ENCODE measurements at places on chromosomes 1 and 21.

DNA sequence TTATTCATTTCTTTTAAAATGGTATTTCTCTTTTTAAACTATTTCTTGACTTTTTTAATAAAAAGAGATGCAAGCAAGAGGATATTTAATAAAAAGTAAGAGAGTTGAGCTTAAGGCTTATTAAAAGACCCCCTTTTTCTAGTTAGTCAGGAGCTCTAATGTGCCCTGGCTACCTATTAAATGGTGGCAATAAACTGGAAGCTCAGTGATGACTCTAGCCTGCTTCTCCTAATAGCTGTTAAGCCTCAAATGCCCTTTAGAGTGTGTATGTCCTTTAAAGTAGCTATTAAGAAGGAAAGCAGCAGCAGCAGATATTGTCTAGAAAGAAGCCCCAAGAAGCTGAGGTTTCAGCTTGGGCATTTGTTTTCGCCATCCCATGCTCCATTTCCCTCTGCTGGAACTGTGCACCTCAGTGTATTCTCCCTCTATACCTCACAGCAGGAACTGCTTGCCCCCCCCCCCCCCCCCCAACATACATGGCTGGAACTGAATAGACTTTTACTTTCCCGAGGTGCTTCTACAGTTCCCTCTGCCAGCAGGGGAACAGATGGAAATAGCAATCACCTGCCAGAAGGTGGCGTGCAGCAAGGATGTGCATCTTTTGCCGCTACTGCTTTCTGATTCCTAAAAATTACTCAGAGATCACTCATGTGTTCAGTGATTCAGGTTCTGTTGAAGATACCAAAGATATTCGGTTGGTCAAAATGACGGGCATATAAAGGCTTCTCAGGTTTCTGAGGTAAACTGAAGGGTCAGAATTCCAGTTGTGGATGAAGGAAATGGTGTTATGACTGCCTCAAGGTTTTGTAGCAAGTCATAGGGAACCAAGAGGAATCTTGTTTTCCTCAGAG lies 2.5 kb downstream of the RGS4 start:
- no peak for DNase-seq

DNA sequence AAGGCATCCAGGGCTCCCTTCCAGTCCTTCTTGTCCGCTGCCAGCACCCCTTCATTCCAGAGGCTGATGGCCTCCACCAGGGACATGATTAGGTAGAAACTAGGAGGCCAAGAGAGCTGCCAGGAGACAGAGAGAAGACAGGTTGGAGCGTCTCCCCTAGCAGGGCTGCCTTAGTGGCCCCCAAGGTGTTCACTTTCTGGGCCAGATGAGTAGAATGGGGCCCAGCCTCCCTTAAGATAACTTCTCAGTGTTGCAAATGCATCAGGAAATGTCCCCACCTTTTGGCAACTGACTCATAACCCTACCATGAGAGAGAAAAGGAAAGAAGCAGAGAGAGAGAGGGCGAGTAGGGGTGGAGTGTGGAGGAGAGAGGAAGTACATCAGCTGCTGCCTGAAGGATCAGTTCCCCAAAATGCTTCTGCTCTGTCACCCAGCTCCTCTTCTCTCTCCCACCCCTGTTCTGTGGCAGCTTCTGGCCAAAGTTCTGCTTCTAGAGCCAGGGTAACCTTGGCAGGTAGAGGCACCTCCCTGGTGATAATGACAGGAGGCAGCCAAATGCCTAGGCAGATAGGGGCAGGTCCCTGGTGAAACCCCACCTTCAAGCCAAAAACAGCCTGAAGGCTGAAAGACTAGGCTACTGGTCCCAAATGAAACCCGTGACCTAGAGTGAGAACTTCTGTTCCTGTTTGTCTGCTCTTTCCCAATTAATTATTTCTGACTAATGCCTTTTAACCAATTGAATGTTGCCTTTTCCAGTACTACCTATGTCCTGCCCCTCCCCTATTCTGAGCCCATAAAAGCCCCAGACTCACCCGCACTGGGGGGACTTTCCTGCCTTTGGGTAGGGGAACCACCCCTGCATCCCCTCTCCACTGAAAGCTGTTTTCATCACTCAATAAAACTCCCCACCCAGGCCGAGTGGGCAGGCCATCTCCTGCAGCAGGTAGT lies at the start of gene NCF2:
Gene NCF2, minus strand, starts transcription at position 216 of the 948 bp plus-strand sequence. Its CDS starts 130 bp downstream, at position 86.
- DNase-seq: no peak

GRCh38 chr1:77533660-77534305 lies 148.7 kb downstream of the ZZZ3 start:
- DNase-seq: peak; percentile 19

DNA sequence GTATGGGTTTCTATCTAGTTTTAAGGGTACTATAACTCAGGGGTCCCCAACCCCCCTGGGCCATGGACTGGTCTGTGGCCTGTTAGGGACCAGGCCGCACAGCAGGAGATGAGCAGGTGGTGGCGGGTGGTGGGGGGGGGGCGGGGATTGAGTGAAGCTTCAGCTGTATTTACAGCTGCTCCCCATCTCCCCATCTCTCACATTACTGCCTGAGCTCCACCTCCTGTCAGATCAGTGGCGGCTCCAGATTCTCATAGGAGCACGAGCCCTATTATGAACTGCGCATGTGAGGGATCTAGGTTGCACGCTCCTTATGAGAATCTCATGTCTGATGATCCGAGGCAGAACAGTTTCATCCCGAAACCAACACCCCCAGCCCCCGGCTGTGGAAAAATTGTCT lies 95.1 kb upstream of the SLC45A1 start:
- no peak for DNase-seq

DNA sequence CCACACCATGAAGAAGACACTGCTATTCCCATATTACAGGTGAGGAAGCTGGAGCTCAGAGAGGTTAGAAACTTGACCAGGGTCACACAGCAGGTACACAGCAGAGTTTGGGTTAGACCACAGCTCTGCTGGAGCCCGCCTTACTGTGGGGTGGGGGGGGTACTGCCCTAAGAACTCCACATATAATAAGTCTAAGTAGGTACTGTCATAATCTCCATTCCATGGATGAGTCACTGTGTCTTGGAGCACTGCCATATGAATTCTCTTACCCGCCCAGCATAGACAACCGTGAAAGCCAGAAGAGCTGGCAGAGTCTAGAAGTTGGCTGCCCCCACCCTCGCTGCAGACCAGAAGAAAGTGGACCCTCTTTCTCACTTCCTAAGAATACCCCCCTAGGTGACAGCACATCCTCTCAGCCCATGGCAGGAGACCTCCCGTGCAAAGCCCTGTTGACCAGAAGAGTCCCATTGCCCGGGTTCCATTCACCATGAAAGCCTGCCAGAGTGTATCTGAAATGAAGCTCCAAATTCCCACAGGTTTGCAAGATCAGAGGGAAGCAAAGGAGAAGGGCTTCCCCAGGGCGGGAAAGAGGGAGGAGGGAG lies 5.2 kb upstream of the PLA2G2D start:
- DNase-seq: no peak

- no peak for DNase-seq
These were observed 30.0 kb downstream of the IARS2 start for GRCh38 chr1:220123889-220124288.

GRCh38 chr1:154849645-154850131 lies 20.4 kb downstream of the KCNN3 start:
- DNase-seq: no peak

GRCh38 chr1:205443585-205444299 lies 12.1 kb downstream of the BLACAT1 start:
- no peak for DNase-seq

DNA sequence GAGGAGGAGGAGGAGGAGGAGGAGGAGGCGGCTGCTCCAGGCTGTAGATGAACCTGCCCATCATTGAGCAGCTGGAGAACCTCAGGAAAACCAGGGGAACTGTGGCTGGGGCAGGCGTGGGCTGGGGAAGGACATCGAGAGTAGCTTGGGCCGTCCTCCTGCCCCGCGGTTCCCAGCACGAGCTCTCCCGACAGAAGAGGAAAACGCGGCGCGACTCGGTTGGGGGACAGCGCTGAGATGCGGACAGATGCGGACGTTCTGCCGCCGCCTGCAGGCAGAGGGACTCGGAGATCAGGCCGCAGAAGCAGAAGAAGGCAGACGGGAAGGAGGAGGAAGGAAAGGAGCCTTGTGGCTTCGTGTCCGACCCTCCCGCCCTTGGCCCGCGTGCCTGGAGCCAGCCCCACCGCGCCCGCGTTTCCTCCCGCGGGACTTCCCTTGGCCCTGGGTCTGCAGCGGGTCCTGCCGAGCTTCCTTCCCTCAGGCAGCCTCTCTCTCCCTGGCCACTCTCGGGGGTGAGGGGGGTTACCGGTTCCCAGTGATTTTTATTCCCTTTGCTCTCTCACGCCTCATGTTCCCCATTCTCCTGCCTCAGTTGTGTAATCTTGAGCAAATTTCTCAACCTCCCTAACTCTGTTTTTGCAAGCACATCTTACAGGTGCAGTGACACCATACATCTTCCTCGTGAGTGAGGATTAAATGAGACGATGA lies 1.7 kb upstream of the TNFRSF9 start:
- peak; percentile 19 for DNase-seq

GRCh38 chr21:40623528-40623927 lies 223.4 kb downstream of the DSCAM start:
- no peak for DNase-seq

- no peak for DNase-seq
These were observed 20.3 kb upstream of the C2CD2 start for GRCh38 chr21:41973861-41974751.

- DNase-seq: no peak
These were observed 16.5 kb upstream of the ALX3 start for GRCh38 chr1:110086961-110087360.

DNA sequence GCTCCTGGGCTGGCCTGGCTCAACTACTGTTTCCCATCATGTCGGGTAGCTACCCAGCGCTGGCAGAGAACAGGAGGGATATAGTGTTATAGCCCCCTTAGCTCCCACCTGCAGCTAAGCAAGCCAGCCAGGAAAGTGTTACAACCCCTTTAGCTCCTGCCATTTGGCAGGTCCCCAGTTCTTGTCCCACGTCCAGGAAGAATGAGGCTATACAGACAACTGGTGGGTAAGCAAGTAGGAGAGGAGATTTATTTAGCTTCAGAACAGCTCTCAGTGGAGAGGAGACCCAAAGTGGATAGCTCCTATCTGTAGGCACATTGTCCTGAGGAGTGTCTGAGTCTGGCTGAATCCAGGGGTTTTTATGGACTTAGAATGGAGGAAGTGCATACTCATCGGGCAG lies 741.1 kb upstream of the B3GALT2 start:
- DNase-seq: no peak

DNA sequence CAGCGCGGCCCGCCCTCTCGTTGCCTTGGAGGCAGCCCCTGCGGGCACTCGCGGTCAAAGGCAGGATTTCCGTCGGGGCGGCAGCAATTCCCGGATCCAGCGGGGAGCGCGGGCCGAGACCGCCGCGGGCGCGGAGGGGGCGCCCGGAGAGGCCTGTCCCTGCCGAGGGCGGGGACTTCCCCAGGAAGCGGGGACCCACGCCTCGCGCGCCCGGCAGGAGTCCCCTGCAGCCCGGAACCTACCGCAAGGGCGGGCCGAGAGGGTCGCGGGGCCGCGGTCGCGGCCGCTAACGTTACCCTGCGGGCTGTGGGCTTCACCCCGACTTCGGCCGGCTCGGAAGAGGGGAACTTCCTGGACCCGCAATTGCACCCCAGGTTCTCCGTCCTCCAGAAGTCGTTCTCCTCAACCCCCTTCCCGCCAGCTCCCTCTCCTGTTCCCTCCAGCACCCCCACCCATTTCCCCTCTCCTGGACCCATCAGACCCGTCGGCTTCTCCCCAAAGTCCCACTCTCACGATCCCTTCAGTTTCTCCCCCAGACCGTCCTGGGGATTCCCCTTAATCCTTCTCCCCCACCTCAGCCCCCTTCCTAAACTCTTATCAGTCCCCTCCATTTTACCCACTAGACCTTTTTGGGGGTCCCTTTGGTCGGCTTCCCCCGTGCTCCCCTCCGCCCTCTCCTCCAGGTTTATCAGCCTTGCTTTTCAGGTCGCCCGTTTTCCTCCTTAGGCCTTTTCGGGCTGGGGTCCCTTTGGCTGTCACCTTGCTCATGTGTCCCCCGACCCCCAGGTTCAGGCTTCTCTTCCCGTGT lies 604 bp downstream of the FGR start:
- peak; percentile 46 for DNase-seq

DNA sequence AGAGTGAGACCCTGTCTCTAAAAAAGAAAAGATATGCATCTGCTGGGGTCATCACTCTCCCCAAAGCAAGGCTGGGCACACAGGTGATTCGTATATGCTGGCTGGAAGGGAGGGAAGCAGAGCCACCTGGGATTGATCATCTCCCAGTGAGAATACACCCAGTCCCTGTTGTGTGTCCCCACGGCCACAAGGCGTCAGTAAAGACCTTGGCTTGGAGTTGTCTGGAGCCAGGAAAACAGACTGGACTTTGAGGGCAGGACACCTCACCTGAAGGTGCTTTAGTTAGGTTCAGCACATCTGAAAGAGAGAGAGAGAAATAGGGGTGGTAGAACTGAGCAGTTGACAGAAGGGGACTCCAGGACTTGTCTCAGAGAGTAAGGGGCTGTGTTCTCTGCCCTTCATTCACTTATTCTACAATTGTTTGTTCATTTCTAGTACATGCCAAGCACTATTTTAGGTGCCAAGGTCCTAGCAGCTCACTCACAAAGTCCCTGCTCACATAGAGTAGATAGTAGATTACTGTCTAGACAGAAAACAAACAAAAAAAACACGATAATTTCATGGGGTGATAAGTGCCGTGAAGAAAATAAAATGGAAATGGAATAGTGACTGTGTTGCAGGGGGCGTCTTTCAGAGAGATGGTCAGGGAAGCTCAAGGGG lies 13.5 kb downstream of the CITED4 start:
- no peak for DNase-seq

- DNase-seq: no peak
These were observed 552.5 kb upstream of the ADAMTS5 start for GRCh38 chr21:27519361-27519760.

GRCh38 chr1:111819566-111820263 lies 64.0 kb downstream of the DDX20 start:
- no peak for DNase-seq

- DNase-seq: no peak
These were observed 27.9 kb downstream of the SSBP3 start for GRCh38 chr1:54378157-54378873.

- DNase-seq: no peak
These were observed 42.3 kb downstream of the HLX start for GRCh38 chr1:220921498-220921897.

DNA sequence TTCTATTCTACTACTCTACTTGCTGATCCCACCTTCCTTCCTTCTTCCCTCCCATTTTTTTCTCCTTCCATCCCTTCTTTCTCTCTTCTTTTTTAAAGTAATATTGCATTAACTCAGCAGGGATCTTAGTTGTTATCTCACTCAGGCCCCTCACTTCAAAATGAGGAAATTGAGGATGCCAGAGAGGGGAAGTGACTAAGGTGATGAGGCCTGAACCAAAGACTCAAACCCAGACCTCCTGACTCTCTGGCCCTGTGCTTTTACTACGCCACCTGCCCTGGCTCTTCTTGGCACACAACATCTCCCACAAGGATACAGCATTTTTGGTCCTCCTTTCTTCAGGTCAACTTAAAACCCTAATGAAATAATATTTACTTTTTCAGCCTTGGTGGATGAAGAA lies 151.7 kb upstream of the ZNF648 start:
- DNase-seq: no peak

DNA sequence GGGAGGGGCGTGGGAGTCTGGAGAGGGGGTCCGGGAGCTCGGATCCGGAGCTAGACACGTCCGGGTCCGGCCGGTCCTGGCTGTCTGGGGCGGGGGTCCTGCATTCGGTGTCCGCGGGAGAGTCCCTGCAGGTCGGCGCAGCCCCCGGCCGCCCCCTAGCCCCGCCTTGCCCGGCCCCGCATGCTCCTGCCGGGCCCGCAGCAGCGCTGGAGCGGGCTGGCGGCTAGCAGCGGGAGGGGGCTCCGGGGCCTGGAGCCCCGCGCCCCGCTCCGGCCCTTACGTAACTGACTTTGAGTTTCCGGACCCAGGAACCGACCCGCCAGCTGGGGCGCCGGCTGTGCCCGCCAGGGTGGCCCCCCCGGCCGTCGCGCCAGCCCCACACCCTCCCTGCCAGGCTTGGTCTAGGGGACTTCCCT lies 26.9 kb upstream of the EPB41 start:
- DNase-seq: peak; percentile 71

Measured in effector memory CD4-positive, alpha-beta T cell (primary cell).